ENCODE measurements at places on chromosomes 7 and 10. TPM values are rescaled to one million over a fixed set of nuclear protein-coding genes. Genes with fewer than 3 reads are reported as not detected.

The DENND2A gene
- total RNA-seq = 19.0 TPM

DNA sequence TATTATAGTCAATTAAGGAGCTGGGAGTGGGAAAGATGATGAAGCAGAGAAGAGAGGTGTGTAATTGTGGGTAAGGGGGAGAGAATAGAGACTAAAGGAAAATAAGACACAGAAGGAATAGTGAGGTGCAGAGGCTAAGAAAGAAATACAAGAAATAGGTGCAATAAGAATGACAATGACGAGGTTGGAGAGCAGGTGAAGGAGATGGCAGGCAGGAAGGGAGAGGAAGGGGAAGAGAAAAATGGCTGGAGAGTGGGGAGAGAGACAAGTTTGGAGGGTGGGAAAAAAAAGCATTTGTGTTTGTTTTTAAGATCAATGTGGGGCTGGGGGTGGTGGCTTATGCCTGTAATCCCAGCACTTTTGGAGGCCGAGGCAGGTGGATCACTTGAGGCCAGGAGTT, 27.6 kb upstream of the MKLN1 start:
- DNase-seq = no peak

DNA sequence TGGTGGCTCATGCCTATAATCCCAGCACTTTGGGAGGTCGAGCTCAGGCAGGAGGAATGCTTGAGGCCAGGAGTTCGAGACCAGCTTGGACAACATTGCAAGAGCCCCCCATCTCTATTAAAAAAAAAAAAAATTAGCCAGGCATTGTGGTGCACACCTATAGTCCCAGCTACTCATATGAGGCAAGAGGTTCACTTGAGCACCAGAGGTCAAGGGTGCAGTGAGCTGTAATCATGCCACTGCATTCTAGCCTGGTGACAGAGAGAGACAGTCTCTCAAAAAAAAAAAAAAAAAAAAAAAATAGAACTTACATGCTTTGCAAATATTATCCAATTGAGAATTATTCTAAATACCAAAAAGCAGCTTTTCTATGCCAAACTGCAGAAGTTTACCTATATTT, 11.0 kb downstream of the KIN start:
- no peak for DNase-seq

GRCh38 chr7:107643407-107643806, 17.2 kb upstream of the SLC26A4 start:
- DNase-seq = no peak

- no peak for DNase-seq
Measured at GRCh38 chr7:106768324-106768751, 96.7 kb upstream of the PIK3CG start.

The SMARCD3 gene
- total RNA-seq = 95.5 TPM

- DNase-seq = no peak
Measured at GRCh38 chr10:22770270-22770669, 55.9 kb upstream of the PIP4K2A start.

The NUP205 gene
- 26.0 TPM for total RNA-seq

DNA sequence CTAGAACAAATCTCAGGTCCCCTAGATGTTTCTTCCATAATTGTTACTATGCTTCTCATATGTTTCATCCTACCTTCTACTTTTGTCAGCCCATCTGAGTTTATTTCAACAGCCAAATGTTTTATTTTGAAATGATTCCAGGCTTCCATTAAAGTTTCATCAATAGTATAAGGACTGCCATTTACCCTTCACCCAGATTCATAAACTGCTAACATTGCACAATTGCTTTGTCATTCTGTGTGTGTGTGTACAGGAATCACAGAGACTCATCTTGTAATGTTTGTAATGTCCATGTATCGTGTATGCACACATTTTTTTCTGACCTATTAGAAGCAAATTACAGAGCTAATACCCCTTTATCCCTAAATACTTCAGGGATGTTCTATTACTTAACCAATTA, 25.5 kb downstream of the MMRN2 start:
- no peak for DNase-seq

GRCh38 chr10:964321-964987, 23.8 kb upstream of the GTPBP4 start:
- DNase-seq = no peak

DNA sequence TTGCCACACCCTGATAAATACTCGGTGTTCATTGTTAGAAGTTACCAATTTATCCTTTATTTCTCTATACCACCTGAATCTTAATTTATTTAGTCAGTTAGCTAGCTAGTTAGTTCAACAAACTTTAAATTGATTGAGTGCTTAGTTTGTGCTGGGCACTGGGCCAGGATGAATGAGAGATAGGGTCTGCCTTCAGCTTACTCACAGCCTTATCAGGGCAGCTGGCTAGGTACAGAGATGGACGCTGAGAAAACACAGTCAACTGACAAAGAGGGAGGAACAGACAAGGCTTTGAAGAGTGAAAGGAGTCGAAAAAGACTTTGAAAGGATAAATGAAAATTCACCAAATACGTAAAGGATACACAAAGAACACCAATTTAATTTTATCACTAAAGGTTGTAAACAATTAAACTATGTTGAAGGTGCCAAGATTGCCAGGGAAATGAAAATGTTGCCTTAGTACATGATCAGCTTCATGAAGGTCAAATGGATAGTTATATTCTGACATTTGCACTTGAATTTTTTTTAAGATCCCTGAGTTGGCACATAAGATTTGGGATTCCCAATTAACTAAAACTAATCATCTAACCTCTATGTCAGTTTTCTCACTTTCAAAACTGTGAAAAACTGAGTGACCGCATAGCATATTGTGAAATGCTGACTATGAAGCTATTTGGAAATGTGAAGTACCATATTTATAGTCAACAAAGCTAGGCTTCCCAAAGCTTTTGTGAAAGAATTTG, 2.1 kb downstream of the CAV2 start:
- DNase-seq = peak; percentile 57

DNA sequence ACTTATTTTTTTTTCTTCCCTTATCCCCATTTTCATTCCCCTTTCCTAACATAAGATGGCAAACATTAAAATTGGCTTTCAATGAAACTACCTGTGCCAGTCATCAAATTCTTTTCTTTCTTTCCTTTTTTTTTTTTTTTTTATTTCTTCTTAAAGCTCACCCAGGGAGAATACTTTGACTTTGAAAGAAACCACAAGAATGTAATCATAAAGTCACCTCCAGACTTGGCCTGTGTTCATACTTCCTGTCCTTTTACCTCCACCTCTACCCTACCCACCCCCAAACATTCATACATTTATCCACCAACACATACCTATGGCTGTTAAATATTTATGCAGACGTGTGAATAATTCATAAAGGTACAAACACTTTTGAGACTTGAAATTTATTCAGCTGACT, 254.6 kb downstream of the SLC25A13 start:
- no peak for DNase-seq

DNA sequence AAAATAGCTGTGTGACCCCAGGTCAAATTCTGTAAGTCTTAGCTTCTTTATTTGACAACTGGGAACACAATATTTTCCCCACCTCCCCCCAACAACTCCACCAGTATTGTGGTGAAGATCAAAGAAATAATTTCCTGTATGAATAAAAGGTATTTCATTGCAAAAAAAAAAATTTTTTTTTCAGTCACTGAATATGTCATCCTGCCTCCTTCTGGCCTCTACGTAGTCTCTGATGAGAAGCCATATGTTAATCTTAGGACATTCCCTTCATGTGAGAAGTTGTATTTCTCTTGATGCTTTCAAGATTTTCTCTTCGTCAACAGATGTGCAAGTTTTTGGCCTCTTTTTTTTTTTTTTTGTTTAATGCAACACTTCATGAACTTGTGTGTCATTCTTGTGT, 33.0 kb downstream of the ZNF33A start:
- DNase-seq = no peak

DNA sequence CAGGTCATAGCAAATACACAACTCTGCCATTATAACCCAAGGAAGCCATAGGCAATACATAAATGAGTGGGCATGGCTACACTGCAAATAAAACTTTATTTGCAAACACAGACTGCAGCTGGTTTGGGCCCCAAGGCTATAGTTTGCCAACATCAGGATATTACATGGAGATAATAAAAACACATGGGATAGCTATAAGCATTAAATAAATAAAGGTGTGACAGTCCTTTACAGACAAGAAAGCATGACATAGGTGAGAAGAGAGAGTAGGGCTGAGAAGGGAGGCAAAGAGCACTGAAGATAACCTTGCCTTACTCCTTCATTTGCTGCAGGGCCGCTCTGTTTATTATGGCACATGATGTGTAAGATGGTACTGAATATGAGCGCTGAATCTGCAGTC, 135.1 kb upstream of the GHITM start:
- no peak for DNase-seq

The SEC31B gene
- 11.7 TPM for total RNA-seq

The PLEKHA1 gene
- total RNA-seq = 32.1 TPM

DNA sequence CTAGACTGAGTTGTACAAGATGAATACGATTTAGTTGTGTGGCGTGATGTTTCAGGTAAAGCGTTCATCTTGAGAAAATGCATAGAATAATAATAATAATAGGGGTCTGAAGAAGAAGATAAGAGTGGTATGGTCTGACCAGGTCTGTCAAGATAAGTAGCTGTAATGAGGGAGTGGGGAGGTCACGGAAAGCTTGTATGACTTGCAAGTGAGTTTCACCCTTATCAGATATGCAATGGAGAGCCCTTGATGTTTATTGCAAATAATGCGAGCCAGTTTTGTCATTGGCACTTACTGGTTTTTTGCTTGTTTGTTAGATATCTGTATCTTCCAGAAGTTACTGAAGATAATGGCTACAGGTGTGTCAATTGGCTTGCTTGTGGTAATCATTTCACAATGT, 611.5 kb downstream of the CNTNAP2 start:
- DNase-seq = no peak

DNA sequence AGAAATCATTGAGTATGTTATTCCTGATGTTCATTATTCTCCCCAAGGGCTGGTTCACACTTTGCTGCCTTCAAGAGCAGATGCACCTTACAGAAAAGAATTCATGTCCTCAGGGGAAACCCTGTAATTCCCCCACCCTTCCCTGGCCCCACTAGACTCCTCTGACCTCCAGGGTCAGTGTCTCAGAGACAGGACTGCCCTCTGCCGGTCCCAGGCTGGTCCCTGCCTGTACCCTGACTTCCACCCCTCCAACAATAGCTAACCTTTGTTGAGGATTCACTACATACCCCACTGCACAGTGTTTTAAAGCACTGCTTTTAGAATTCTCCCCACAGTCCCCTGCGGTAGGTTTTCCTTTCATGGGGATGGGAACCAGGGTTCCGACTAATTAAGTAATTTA, 4.4 kb upstream of the SEPHS1 start:
- no peak for DNase-seq

The IL15RA gene
- total RNA-seq = 15.7 TPM

DNA sequence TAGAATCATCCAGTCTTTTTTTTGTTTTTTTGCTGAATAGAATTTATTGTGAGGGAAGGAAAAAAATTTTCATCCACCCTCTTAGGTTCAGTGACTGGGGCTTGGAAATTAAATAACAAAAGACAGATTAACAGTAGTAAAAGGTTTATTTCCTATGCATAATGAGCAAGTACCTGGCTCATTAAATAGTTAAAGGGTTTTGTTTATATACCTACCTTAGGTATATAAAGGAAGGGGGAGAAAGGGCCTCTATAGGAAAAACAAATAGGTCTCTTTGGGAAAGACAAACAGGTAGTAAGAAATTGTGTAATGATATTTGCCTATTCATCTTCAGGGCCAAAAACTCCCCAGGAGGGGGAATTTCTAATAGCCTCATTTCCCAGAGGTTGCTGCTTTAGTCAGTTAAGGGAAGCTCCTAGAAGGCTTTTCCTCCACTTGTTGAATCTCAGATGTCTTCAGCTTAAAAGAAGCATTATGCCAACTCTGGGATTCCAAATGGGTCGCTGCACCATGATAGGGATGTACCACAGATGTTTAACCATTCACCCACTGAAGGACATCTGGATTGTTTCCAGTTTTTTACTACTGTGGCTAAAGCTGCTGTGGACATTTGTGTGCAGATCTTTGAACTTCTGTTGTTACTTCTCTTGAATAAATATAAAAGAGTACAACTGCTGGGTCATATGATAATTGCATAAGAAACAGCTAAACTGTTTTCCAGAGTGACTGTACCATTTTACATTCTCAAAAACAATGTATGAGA, 11.3 kb downstream of the ACADSB start:
- DNase-seq = no peak

The SPDYE8 gene
- total RNA-seq = not detected

DNA sequence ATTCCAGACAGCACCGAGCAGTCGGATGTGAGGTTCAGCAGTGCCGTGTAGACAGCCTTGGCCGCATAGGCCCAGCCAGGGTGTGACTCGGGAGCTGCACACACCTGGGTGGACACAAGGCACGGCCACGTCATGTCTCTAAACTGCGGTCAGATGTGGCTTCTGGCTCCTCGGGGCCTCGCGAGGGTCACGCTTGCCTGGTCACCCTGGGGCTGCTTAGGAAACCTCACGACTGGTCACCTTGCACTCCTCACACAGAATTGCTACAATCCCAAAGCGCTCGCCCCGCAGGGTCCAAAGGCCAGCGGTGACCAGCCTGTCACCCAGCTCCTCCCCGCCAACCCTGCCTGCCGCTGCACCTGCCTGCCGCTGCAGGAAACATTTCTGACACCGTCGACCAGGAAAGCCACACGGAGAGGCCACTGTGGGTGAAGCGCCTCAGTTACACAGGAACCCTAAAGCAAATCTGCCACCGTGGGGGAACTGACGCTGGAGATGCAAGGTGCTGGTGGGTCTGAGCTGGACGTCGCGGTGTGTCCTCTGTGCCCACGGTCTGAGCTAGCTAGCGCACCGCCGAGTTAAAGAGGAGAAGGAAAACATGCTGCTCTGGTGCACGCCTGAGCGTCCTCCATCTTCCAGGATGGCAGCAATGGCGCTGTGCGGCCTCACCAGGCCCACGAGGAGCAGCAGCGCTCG, 5.0 kb downstream of the GPER1 start:
- DNase-seq = no peak

The MMD2 gene
- total RNA-seq = not detected

The ZNF727 gene
- total RNA-seq = 2.5 TPM

The ITIH2 gene
- not detected for total RNA-seq

- no peak for DNase-seq
Measured at GRCh38 chr10:19247843-19248242, 199.2 kb downstream of the MALRD1 start.

DNA sequence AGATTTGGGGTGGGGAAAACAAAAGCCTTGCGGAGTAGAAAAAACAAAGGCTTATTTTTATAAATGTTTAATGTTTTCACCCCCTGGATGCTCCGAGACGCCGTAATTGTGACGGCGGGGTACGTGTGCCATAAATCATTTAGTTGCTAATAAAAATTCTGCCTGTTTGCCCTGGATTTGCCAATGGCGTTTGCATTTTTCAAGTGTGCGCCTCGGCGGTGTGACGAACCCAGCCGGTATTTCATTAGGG, 2.5 kb upstream of the TNRC18 start:
- no peak for DNase-seq

DNA sequence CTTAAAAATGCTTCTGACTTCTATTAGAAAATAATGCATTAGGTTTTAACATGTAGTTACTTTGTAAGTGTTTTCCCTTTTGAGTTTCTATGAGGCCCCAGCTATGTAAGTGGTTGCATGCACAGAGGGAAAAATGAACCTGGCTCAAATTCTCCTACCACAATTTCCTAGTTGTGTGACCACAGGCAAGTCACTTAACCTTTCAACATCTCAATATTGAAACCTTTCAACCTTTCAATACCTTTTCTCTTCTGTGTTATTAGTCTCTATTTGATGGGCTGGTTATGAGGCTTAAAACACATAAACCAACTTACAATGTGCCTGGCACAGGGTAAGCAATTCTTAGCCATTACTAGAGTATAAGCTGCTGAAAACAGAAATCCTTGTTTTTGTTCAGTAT, 203.0 kb downstream of the KCND2 start:
- no peak for DNase-seq

The CALHM3 gene
- total RNA-seq = not detected

The MAT1A gene
- total RNA-seq = 0.10 TPM

All from left cardiac atrium (tissue), 4 donors.